ENCODE measurements at places on chromosomes 1 and 21. TPM values are rescaled to one million over a fixed set of nuclear protein-coding genes. Genes with fewer than 3 reads are reported as not detected.

GRCh38 chr1:43648876-43649477 lies 972 bp upstream of the KDM4A start:
- DNase-seq = no peak

The MKNK1 gene
- 29.4 TPM for total RNA-seq

The SPRR2G gene
- not detected for total RNA-seq

DNA sequence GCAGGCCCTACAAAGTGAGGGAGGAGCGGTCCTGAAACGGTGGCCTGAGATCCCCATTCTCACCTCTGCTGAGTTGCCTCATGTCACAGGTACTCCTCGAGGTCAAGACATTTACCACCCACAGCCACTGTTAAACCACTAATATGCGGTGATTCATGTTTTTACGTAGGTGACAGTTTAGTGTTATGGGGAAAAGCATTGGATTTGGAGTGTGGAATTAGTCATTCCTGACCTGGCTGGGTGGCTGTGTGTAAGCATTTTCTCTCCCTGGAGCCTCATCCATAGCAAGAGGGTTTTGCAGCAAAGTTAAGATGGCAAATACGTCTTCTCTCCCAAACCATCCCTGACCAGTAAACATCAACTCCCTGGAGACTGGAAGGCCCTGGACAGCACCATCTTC lies 57.8 kb upstream of the KCNJ6 start:
- DNase-seq = no peak

GRCh38 chr1:34701326-34702060 lies 53.4 kb upstream of the GJB5 start:
- no peak for DNase-seq

DNA sequence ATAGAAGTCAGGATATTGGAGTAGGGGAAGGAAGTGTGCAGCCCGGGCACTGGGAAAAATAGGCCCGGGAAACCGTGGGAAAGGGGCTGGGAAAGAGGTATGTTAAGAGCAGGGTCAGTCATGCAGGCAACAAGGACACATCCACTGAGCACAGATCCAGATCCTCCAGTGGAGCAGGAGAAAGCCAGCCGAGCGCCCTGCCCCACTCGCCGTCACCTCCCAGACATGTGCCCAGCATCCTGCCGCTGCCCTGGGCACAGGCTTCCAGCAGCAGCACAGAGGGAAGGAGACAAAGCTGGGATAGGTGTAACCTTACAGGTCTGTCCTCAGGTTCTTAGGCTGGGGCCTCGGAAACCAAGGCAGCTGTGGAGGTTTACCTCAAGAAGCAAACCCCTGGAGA lies 64.2 kb downstream of the FAM163A start:
- DNase-seq = no peak

- DNase-seq = no peak
Measured at GRCh38 chr1:231591466-231591865, 35.1 kb upstream of the DISC1 start.

DNA sequence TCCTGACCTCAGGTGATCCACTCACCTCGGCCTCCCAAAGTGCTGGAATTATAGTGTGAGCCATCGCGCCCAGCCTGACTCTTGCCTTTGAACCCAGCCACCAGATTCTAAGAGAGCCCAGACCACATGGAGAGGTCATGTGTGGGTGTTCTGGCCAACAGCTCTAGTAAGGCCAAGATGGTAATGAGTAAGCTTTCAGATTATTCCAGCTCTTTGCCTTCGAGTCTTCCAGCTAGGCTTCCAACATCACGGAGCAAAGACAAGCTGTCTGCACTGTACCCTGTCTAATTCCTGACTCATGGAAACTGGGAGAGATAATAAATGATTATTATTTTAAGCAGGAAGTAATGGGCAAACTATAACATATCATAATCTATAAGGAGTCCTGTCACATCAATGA lies 14.8 kb upstream of the ZFP69B start:
- DNase-seq = no peak

Data from type B pancreatic cell (in vitro differentiated cells).